ENCODE measurements at places on chromosomes 13 and 19.

DNA sequence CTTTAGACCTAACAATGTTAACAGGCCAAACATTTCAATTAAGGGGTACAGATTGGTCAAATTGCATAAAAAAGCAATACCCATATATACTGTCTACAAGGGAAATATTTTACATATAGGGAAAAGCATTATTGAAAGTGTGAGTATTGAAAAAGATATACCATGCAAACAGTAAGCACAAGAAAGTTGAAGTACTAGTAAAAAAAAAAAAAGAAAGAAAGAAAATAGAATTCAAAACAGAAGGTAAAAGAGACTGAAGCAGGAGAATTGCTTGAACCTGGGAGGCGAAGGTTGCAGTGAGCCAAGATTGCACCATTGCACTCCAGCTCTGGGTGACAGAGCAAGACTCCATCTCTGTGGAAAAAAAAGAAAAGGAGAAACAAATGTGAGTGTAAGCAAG lies 5.3 kb upstream of the TEX101 start:
- DNase-seq, result no peak

DNA sequence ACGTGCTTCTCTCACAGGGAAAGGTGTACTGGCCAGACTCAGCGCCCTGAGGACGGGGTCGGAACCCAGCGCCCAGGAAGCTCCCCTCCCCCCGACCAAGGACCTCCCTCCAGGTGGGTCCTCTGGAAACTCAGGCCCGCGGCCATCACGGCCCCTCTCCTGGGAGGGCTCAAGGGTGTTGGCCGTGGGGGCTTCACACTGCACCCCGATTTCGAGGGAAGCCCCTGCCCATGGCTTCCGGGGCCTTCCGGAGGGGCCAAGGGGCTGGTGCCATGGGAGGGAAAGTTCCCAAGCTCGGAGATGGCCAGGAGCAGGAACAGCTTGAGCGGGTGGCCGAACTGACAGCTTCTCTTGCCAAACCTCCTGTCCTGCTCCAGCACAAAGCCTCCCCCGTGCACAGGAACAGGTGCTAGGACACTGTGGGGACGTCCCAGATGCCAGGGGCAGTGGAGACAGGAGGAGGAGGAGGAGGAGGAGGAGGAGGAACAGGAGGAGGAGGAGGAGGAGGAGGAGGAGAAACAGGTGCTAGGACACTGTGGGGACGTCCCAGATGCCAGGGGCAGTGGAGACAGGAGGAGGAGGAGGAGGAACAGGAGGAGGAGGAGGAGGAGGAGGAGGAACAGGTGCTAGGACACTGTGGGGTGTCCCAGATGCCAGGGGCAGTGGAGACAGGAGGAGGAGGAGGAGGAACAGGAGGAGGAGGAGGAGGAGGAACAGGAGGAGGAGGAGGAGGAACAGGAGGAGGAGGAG lies 10.0 kb downstream of the SBNO2 start:
- no peak for DNase-seq

GRCh38 chr19:23851966-23852365 lies 62.7 kb upstream of the ZNF726 start:
- DNase-seq, result no peak

DNA sequence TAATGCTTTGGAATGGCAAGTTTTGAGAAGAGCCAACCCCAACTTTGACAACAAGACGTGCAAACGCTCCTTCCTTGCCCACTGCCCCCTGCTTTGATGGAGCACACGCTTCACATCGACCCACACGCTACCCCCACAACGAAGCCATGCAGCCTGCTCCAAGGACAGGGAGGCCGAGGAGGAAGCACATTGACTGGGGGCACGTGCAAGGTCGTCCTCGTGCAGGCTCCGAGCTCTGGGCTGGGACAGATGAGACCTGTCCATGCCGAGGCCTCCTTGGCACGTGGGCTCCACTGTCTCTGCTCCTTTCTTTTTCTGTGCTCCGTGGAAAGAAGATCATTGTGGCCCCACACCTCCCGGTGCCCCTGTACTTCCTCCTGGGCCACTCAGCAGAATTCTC lies 309.0 kb downstream of the TEX29 start:
- DNase-seq, result no peak

- no peak for DNase-seq
Measured at GRCh38 chr13:25292301-25292700, 5.0 kb upstream of the MTMR6 start.

GRCh38 chr19:55620410-55621204 lies 3.8 kb downstream of the ZNF784 start:
- no peak for DNase-seq

DNA sequence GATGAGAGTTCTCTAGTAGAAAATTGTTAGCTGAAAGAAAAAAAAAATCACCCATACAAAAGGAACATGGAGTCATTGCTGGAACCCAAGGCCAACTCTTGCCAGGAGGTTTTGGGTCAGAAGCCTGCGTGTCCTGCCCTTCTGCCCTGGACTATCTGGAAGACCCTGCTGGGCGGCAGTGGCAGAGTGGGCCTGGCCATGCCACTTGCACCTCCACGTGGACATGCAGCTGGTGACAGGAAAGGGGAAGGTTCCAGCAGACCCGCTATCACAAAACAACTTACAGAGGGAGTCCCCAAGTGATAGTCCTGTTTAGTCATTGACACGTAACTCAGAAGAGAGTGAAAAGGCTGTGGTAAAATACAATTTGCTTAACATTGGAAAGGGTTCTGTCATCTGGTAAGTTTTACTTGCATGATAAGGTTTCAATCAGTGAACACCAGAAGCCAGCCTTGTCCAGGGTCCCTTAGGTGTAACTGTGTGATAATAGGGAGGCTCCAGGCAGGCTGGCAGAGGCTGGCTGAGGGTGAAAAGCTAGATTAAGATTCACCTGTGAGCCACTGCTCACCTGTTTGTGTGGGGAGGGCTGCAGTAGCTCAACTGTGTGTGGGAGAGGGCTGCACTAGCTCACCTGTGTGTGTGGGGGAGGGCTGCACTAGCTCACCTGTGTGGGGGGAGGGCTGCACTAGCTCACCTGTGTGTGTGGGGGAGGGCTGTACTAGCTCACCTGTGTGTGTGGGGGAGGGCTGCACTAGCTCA lies 47.8 kb downstream of the COL4A2 start:
- peak; percentile 32 for DNase-seq

DNA sequence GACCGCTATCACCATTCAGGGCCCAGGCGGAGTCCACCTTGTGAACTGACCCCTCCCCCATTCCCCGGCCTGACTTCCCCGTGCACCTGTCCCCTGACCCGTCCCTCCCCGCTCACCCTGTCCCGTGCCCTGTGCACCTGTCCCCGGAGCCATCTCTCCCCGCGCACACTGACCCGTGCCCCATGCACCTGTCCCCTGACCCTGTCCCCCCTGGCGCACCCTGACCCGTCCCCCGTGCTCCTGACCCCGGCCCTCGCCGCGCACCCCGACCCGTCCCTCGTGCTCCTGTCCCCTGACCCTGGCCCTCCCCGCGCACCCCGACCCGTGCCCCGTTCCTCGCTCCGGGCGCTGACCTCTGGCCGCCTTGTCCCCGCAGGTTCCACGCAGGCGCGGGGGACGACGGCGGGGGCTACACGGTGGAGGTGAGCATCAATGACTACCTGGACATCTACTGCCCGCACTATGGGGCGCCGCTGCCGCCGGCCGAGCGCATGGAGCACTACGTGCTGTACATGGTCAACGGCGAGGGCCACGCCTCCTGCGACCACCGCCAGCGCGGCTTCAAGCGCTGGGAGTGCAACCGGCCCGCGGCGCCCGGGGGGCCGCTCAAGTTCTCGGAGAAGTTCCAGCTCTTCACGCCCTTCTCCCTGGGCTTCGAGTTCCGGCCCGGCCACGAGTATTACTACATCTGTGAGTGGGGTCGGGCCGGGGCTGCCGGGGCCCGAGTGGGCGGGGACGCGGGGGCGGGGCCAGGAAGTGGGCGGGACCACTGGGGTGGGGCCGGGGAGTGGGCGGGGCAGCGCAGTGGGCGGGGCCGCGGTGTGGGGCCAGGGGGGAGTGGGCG lies 9.7 kb downstream of the EFNA2 start:
- peak; percentile 69 for DNase-seq

- no peak for DNase-seq
Measured at GRCh38 chr19:23800271-23800670, 41.6 kb upstream of the ZNF681 start.

- DNase-seq, result no peak
Measured at GRCh38 chr19:14089412-14089661, 1.2 kb downstream of the SAMD1 start.

DNA sequence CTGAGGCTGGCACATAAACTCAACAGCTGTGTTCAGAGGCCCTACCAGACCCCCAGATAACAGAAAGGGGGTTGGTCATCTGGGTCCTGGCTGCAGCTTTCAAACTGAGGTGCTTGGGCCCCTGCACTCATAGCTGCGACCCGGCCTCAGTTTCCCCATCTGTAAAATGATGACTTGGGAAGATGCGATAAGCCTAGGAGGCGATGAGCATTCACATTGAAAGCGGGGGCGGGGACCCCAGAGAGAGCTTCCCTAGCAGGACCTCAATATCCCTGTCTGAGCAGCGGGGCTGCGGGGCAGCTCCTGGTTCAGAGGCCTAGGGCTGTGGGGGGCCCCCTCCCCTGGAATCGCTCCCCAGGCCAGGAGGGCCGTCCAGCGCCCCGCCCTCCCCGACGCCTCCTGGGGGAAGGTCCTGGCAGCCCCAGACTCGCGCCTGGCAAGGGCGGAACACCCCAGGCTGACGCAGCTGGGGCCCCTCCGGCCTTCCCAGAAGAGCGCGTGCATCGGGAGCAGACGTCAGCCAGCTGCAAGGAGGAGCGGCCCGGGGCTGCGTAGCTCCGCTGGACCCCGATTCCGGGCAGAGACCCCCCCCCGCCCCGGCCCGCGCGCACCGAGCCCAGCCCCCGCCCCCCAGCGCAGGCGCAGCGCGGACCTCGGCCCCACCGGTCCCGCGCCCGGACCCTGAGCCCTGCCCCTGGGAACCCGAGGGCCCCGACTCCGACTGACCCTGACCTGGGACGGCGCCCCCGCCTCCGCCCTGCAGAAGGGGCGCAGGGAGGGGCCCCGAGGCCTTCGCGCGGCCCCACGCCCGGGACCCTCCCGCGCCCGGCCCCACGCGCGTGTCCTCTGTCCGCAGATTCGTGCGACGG lies 3.5 kb downstream of the FSTL3 start:
- DNase-seq, result no peak

GRCh38 chr13:45500492-45501174 lies 35.9 kb downstream of the COG3 start:
- no peak for DNase-seq

DNA sequence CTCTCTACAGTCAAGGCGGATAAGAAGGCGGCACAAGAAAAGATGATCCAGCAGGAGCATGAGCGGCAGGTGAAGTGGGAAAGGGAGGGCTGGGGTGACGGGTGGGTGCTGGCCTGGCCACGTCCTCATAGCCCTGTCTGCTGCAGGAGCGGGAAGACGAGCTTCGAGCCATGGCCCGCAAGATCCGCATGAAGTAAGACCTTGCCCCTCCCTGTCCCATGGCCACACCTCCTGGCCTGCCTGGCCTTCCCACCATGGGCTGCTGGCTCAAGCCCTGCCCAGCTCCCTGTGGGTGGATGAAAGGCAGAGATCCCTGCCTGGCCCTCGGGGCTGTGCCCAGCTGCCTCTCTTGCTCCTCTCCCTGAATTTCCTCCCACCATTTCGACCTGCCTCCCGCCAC lies 7.2 kb downstream of the ZNF296 start:
- DNase-seq, result no peak

DNA sequence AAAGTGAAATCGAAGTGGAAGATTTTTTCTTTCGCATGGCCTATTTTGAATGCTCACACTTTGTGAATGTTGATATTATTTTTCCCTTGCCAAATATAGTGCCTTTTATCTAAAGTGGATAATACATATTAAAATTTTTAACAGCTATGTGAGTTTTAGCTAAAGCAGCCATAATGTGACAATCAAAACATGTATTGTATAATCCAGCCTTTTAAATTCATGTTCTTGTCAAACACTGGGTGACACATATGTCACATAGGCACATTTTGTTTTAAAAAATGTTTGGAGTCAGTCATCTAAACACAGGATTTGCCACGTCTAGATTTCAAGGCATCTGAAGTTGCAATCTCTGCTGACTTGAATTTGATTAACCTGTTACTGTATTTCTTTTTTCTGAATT lies 1256.6 kb downstream of the SLITRK1 start:
- no peak for DNase-seq

DNA sequence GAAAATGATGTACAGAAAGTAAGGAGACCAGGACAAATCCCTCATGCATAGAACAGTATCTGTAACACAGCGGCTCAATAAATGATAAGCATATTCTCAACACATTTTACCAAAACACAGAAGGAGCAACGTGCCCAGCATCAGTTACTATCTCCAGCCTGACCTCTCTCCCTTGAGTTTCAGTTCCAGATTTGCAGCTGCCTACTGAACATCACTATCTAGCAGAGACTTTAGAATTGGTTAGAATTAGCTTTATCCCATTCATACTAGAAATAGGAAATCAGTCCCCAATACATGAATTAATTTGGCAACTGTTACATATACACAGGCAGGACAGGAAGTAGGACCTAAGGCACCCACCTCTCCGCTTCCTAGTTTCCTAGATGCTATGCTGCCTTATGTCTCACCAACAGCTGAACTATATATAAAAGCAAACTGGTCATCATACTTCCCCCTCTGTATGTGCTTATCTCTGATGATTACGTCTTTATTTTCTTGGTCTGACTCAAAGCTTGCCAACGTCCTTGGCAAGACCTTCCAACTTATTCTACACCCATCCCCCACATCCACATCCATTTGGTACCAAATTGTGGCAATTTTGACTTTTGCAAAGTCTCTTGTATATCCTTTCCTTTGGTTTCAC lies 61.1 kb downstream of the SACS start:
- DNase-seq, result no peak

GRCh38 chr13:30681843-30682242 lies 53.5 kb upstream of the ALOX5AP start:
- DNase-seq, result no peak

DNA sequence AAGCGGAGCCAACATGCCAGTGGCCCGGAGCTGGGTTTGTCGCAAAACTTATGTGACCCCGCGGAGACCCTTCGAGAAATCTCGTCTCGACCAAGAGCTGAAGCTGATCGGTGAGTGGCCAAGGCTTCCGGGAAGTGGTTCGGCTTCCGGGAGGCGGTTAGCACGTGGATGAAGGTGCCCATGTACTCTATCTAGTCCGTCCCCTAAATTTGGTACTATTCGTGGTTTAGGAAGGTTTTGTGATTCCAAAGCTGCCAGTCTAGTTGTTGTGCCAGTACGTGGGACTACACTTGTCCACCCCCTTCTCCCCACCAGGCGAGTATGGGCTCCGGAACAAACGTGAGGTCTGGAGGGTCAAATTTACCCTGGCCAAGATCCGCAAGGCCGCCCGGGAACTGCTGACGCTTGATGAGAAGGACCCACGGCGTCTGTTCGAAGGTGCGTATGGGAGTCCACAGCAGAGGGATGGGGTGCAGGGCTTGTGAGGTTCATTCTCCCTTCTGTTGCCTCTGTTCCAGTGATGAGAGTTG lies 579 bp downstream of the RPS9 start:
- DNase-seq, result no peak

DNA sequence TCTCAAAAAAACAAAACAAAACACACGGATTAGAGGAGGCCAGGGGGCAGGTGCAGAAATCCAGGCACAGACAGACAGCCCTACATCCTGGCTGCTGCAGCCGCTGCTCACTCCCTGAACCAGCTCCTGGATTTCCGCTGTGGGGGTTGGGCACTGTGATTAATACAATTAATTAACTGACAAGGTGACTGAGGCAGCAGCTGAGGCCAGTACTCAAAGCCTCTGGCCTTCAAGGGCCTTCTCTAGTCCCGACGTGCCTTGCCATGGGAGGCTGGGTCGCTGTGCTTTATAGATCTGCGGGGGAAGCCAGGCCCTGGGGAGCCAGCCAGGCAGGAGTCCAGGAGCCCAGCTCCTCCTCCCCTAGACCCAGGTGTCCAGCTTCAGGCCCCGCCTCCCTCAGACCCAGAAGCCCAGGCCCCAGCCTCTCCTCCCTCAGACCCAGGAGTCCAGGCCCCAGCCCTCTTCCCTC lies 4.6 kb downstream of the NECTIN2 start:
- DNase-seq, result no peak
